Anterior cingulate cortex (tissue), 58 donors: ENCODE measurements at places on chromosomes 6 and 20.

DNA sequence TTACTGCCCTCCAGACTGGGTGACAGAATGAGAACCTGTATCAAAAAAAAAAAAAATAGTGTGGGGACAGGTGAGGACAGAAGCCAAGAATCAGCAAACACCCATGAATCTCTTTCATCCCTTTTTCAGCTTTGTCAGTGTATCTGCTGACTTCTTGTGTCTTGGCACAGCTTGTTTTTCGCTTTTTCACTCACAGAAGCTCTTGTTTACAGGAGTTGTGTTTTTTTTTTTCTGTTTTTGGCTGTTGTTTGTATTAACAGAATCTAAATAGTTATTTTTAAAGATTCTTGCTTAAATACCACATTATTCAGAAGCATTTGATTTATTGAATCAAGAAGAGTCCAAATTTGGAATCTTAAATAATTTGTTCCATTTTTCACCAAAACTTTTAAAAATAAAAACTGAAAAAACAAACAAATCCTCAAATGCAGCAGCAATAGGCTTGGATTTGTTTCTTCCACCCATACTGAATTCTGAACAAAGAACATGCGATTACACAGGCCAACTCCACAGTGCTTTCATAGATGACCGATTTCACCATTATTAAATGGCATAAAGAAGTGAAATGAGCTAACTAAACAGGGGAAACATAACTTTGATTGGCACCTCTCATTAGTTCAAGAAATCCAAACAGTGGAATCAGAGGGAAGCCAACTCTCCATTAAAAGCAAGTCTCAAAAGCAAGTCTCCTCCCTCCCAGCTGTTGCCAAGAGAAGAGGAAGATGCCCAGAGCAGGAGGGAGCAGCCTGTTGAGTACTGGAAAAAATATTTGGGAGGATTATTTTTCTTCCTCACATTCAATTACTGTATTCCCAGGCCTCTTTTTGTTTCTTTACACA is 27.2 kb upstream of the GPR63 start:
- DNase-seq: no peak

DNA sequence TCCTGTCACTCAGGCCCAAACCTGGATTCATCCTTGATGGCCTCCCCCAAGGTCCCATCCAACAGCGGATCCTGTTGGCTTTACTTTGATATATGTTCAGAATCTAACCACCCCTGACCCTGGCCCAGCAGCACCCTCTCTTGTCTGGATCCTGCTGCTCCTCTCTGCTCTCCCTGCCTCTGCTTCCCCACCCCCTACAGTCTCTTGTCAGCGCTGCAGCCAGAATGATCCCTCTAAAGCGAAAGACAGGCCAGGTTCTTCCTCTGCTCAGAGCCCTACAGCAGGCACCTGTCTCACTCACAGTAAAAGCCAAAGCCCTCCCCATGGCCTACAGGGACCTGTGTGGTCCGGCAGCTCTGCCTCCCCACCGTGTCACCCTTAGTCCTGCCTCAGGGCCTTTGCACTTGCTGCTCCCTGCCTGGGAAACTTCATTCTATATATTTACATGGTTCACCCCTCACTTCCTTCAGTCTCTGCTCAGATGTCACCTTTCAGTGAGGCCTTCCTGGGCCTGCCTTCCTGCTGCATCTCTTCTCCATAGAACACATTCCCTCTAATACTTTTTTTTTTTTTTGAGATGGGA is 37.4 kb upstream of the KCNB1 start:
- no peak for DNase-seq

DNA sequence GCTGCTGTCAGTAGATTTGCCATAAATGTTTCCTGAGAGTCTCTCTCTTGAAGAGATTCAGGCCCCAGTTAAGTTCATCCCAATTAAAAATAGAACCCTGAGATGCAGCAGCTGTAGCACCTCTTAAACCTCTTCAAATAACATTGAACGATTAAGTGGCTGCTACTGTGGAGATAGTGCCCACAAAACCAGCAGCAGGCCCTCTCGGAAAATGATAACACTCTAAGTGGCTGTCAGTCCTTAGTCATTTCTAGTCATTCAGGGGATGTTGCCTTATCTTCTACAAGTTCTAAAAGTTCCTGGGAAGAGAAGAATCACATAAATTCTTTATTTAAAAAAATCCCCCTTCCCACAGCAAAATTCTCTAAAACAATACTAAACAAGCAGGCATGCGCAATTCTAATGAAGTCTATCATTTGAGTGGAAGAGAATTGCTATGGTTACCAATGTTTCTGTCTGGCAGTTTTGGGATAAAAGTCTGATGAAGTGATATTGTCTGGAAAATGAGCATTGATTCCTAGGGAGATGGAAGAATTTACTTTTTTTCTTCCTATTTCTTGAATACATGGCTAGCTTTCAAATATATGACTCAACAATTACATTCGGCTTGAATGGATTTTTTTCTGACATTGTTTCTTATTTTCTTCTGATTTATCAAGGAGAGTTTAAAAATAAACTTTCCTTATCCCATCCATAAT is 131.9 kb downstream of the TRMT11 start:
- DNase-seq: no peak

- DNase-seq: no peak
Measured at GRCh38 chr6:156953479-156954146, 176.4 kb downstream of the ARID1B start.

- no peak for DNase-seq
Measured at GRCh38 chr6:31971279-31971992, 502 bp downstream of the DXO start.

DNA sequence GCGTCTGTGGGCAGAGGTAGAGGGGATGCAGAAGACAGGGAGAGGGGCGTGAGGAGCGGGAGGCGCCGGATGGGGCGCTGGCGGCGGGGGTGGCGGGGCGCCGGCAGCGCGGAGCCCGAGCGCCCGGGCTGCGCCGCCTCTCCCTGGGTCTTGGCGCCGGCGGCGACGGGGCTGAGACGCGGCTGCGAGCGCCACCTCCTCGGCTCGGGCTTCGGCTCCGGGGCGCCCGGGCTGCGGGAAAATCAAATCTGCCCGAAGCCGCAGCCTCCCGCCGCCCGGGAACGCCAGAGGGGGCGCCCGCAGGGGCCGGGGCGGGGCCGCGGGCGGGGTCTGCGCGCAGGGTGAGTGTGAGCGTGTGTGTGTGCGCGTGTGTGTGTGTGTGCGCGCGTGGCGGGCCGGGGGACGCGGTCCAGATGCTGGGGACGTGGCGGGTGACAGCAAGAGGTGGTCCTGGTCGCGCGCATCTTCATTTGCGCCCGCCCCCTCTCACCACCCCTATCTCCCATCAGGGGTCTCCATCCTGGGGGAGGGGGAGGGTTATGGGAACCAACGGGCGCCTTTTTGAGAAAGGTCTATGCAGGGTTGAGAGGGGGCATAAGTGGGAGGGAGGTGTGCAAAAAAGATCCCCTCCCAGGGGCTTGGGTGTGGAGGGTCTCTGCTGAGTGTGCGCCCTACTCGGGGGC is 646 bp upstream of the CPNE5 start:
- no peak for DNase-seq

DNA sequence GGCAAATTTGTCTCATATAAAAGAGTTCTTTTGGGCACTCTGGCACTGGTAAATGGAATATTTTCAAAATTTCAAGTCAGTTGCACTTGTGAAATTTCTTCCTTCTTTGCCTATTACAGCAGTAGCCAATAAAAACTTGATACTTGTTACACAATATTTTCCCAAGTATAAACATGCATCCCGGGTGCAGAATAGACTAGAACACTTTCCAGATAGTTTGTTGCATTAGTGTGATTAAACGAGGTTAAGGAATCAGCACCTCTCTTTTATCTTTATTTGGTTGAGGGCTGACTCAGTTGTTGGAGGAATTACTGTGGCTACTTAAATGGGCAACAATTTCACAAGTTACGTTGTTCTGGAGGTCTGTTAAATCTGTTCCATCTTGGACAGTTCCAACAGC is 467.5 kb downstream of the CDKAL1 start:
- DNase-seq: no peak

GRCh38 chr6:72461144-72461543 is 160.7 kb upstream of the KCNQ5 start:
- no peak for DNase-seq

GRCh38 chr6:142381845-142382378 is 80.1 kb downstream of the ADGRG6 start:
- no peak for DNase-seq

- DNase-seq: no peak
Measured at GRCh38 chr6:145809211-145809610, 5.4 kb downstream of the FBXO30 start.

DNA sequence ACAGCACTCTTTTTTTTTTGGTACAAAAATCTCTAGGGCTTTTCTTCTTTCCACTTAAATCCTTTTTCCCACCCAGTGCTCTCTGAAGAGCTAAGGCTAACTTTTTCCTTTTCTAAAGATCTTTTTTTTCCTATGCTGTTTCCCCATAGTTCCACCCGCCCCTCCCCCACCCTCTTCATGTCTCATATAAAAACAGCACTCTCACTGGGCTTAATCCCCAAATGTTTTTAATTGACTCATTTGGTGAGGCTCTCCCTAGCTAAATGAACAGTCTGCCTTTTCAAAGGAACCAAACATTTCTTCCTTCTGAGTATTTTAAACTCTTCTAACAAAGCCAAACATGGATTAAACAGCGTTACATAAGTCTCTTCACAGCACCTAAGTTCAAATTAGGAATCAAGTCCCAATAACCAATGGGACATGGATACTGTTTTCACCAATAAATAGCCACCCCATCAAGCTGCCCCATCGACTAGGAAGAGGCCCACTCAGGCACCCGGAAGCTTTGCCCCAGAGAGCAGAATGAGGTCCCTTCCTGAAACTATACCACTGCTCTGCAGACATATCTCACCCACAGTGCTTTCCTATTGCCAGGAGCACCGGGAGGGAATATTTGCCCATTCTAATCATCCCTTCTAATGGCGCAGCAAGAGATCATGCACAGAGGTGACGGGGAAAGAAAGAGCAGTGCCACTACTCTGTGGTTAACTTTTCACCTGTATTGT is 63.7 kb downstream of the ATXN1 start:
- DNase-seq: no peak

DNA sequence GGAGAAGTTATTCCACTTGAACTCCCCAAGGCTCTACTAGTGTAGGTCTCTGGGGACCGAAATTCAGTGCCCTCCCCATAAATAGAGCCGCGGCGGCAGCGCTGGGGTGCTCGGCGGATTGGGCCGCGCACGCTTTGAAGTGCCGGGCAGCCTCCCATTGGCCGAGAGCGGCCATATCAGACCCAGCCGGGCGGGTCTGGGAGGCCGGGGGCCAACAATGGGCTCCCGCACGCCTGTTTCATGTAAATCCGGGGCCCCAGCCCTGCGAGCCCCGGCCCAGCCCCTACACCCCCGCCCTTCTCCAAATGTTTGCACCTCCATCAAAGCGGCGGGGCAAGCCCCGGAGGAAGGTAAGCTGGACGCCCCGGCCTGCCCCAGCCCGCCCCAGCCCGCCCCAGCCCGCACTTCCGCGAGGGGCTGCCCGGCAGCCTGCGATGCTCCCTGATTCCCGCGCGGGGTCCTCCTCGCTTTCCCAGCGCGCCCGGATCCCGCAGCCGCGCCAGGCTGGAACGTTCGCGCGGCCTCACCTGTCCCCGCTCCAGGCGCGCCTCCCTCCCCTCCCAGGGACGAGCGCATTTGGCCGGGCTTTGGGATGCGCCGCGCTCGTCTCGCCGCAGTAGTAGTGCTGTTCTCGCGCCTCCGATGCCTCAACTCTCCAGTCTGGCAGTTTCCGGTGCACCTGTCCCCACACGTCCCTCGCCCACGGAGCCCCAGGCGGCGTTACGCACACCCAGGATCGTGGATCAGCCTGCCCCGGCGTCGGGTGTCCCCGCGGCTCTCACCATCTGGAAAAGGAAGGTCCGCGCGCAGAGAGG is at the start of gene TBXT:
Gene TBXT (minus strand): TSS at position 51 of the 815 bp plus-strand sequence. CDS start 260 bp downstream, outside the sequence.
- DNase-seq: no peak

- DNase-seq: no peak
Measured at GRCh38 chr6:52337633-52338290, 24.2 kb upstream of the PAQR8 start.

- DNase-seq: no peak
Measured at GRCh38 chr20:49699200-49699992, 14.3 kb downstream of the B4GALT5 start.

DNA sequence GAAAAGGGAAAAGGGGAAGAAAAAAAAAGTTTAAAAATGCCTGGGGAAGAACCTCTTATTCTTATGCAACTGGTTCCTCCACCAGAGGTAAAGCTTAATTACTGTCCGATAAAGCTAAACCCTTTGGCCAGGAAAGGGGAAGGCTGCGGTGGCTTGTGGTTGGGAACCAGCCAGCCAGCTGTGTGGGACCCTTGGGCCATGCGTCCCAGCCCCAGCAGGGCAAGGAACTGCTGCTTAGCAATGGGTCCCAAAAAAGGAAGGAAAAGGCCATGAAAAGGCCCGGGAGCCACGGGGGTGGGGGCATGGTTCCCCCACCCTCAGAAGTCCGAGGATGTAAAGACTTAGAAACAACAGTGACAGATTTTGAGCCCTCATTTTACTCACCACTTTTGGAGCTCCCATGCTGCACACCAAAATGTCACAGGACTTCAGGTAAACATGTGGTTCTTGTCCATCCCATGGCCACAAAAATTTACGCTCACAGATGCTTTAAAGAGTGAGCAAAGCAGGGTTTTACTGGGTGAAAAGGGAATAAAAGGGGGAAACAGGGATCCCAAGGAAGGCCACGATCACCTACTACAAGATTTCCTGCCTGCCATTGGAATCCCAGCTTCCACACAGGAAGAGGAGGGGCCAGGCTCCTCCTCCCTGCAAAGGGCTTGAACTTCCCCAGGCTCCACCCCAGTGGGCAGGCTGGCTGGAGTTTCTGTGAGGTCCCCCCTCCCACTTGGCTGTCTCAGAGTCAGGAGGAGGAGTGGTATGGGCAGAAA is 1234.7 kb upstream of the GJE1 start:
- no peak for DNase-seq

DNA sequence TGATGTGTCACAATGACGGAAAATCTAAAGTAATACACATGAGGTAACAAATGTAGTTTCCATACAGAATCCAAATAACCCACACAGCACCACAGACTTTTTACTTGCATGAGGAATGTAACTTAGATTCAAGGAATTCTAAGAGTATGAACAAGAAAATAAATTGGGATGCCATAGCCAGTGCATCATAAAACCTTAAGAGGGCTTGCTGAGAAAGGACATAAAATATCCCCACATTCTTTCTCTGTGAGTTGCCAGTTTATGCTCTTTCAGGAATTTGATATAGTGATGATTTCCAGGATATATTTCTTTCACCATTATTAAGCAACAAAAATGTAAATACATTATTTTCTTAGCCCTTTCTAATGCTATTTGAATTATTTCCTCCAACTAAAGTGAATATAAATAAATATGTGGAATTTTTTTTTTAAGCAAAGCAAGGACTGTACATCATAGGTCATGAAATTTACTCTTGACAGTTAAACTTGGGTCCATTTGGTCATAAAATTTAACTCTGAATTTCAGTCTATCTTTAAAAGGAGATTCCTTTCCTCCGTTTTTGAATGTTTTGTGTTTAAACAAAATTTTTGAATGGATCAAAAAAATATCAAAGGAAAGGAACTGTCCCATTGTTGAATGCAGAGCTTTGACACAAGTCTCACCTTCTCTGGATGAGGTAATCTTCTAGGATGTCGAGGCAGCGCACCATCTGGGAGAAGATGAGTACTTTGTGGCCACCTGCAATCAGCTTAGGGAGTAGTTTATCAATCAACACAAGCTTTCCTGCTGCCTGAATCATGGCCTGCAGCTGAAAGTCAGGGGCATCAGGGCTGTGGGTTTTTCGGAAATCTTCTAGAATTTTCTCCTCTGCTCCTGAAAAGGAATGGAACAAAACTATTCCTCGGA is 116.3 kb upstream of the EMILIN3 start:
- DNase-seq: no peak
